CD14-positive monocyte (primary cell): ENCODE measurements at places on chromosomes 11 and 22. TPM values are rescaled to one million over a fixed set of nuclear protein-coding genes. Genes with fewer than 3 reads are reported as not detected.

DNA sequence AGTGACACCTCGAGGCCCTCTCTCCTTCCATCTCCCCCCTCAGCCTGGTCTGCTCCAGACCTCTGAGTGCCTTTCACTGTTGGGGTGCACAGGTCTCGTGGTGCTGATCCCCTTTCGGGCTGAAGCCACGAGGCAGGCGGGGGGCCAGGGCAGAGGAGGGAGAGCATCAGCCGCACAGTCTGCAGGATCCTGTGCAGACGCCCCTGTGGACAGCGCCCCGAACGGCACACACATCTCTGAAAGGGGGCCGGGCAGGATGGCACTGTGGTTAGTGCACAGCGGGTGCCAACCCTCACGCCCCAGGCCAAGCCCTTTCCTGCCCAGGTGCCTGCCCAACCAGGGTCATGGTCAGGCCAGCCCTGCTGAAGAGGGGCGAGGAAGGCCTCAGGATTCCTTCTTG is 56.7 kb downstream of the CACNA1I start:
- no peak overlapping the region for H3K4me3 ChIP-seq
- no peak overlapping the region for H3K27ac ChIP-seq
- no peaks in the 10 kb centered on the region for H3K4me1 ChIP-seq
- H3K27me3 ChIP-seq = no peaks in the 10 kb centered on the region
- H3K36me3 ChIP-seq = no peaks in the 10 kb centered on the region

DNA sequence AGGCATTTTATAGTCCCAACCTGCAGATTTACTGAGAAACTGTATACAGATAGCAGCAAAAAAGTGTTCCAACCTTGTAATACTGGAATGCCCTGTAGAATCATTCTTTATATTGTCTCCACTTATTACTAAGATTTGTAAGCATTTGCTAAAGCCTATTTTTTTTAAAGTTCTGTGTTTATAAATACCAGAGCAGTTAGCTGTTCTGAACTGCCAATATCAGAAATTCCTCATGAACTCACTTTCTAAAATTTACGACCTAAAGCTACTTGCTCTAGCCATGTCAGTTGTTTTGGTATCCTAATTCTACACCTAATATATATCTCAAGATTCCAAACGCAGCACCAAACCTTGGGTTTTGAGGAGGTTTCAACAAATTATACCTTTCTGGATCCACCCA is 103.2 kb downstream of the C11orf65 start:
- no peak overlapping the region for H3K27ac ChIP-seq
- peaks cover 52% of the 10 kb centered on the region for H3K36me3 ChIP-seq
- no peaks in the 10 kb centered on the region for H3K4me1 ChIP-seq
- no peaks in the 10 kb centered on the region for H3K27me3 ChIP-seq

GRCh38 chr11:119421351-119421750 is 1.6 kb downstream of the THY1 start:
- H3K4me3 ChIP-seq = no peak overlapping the region
- H3K36me3 ChIP-seq = no peaks in the 10 kb centered on the region
- H3K27me3 ChIP-seq = peaks cover 22% of the 10 kb centered on the region
- no peak overlapping the region for H3K27ac ChIP-seq

GRCh38 chr11:65382804-65383368 is 440 bp upstream of the SLC25A45 start:
- no peaks in the 10 kb centered on the region for H3K27me3 ChIP-seq
- no peak for DNase-seq
- H3K36me3 ChIP-seq = no peaks in the 10 kb centered on the region
- peak overlapping the region; percentile 21 for H3K4me3 ChIP-seq
- peak overlapping the region; percentile 100 for H3K27ac ChIP-seq

DNA sequence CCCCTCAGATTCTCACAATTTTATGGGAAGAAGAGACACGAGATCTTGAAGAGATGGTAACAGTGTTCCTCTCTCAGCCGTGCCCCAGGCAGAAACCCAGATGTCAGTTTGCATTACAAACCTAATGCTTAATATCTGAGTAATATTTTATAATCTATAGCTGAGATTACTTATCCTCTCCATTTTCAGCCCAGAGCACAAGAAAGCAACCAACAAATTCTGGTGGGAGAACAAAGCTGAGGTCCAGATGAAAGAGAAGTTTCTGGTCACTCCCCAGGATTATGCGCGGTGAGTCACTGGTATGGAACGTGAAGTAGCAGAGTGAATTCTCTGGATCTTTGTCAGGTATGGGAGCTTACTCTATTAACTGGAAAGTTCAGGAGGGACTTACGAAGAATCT is 884 bp downstream of the CENATAC start:
- H3K4me1 ChIP-seq = peaks cover 23% of the 10 kb centered on the region
- DNase-seq = no peak
- peaks cover 46% of the 10 kb centered on the region for H3K36me3 ChIP-seq
- no peak overlapping the region for H3K4me3 ChIP-seq

DNA sequence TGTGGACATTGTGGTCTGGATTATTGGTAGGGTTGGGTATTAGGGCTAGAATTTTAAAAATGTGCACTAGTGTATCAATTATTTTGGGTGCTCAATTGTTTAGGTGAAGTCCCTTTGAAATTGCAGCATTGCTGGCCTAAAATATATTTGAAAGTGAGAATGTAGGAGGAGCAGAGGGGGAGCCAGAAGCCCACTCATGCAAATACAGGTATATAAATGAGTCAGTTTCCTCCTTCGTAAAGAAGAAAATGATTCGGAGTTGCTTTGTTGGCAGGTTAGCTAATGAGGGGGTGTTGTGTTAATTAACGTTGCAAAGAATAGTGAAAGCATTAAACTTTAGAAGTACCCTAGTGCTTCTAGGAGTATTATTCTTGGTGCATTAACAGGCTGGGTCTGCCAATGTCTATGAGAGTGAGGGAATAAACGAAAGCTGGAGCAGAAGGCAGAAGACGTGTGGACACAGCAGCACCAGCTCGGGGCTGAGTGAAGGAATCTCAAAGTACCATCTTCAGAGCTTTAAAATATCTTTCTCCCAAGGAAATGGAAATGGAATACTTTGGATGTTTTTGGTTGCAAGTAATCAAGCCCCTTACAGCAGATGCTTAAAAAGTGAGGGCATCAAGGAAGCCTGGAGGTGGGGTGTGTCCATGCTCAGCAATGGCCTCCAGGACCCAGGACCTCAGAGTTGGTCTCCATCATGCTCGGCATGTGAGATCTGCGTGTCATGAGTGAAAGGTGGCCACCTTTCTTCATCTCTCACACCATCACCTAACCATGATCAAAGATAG is 522.9 kb downstream of the NTM start:
- no peak for DNase-seq
- no peaks in the 10 kb centered on the region for H3K27me3 ChIP-seq
- no peaks in the 10 kb centered on the region for H3K4me1 ChIP-seq
- H3K4me3 ChIP-seq = no peak overlapping the region
- no peak overlapping the region for H3K27ac ChIP-seq
- no peaks in the 10 kb centered on the region for H3K36me3 ChIP-seq

Gene RAB39A
- 1.9 TPM for polyA plus RNA-seq

- no peaks in the 10 kb centered on the region for H3K27me3 ChIP-seq
- H3K36me3 ChIP-seq = no peaks in the 10 kb centered on the region
- no peaks in the 10 kb centered on the region for H3K4me1 ChIP-seq
- H3K27ac ChIP-seq = no peak overlapping the region
- no peak overlapping the region for H3K4me3 ChIP-seq
Measured at GRCh38 chr11:16027621-16028020, 328.7 kb downstream of the SOX6 start.

Gene TTC36
- not detected for polyA plus RNA-seq

DNA sequence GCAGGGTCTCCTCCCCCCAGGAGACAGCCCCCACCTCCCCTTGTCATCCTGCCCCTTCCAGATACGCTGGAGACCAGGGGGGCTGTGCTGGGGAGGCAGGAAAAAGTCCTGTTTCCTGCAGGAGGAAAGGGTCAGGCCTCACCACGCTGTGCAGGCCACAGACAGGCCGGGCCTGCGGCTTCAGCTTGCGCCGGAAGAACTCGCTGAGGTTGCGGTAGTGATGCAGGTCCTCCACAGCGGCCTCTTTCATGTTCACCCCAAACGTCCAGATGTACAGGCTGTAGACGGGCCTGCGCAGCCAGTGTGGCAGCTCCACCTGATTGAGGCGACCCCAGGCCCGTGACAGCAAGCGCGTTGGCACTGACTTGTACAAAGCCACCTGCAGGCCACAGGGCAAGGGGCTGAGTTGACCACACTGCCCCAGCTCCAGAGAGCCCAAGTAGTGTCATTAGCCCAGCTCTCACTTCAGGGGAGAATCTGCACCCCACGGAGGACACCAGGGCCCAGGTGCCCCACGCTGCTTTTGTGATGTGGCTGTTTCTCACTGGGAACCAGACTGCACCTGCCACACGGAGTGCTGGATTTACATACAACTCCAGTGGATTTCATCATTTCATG is 40.4 kb downstream of the PISD start:
- H3K36me3 ChIP-seq = peaks cover 100% of the 10 kb centered on the region
- no peak overlapping the region for H3K27ac ChIP-seq
- H3K4me3 ChIP-seq = no peak overlapping the region
- no peak for DNase-seq

Gene SIAE
- polyA plus RNA-seq = 4.9 and 8.9 TPM in 2 replicates

GRCh38 chr22:47180796-47181195 is 418.3 kb downstream of the TBC1D22A start:
- no peaks in the 10 kb centered on the region for H3K4me1 ChIP-seq
- H3K27me3 ChIP-seq = no peaks in the 10 kb centered on the region
- H3K27ac ChIP-seq = no peak overlapping the region

DNA sequence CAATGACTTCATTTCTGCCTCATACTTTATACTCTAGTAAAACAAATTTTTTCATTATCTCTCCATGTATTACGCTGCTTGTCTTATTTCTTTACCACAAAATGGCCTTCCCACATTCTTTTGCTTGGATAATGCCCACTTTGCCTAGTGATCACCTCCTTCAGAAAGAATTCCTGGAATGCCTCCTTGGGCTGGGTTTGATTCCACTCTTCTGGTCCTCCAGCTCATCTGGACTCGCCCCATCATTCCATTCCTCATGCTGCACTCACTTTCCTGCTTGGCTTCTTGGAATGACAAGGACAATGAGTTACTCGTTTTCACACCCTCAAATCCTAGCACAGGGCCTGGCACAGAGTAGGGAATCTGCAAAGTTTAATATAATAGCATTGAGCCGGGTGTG is 475.1 kb upstream of the LARGE1 start:
- no peaks in the 10 kb centered on the region for H3K36me3 ChIP-seq
- H3K27me3 ChIP-seq = no peaks in the 10 kb centered on the region
- DNase-seq = no peak
- H3K4me3 ChIP-seq = no peak overlapping the region
- no peaks in the 10 kb centered on the region for H3K4me1 ChIP-seq
- H3K27ac ChIP-seq = no peak overlapping the region

DNA sequence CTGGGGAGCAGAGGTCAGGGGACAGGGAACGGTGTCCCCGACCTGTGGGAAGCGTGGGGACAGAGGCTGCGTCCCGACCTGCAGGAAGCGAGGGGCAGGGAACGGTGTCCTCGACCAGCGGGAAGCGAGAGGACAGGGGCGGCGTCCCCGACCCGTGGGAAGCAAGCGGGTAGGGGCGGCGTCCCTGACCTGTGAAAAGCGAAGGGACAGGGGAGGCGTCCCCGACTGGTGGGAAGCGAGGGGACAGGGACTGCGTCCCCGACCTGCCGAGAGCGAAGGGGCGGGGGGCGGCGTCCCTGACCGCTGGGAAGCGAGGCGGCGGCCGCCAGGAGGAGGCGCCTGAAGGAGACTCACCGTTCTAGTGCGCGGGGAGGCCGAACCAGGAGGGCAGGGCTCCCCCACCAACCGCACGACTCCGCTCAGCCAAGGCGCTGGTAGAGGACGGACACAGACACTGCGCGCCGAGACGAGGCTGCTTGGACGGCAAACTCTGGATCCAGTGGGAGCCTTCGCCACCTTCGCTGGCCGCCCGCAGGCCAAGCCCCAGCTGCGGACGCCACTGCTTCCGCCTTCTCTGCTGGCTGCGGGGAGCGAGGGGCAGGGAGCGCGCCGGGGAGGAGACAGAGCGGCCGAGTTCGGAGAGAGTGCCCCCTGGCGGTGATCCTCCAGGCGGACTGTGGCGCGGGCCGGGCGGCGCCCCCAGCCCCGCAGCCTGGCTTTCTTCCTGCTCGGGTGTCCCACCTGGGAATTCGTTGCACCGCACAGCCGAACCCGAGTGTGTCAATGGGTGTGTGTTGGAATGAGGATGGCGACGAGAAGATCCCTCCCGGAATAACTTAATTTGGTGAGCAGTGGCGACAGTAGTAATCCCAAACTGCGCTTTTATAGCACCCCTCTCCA is at the start of gene TRAF6:
TSS of gene TRAF6 (minus strand) at position 579 of the 900 bp plus-strand sequence. CDS start 8,757 bp downstream, outside the sequence.
- peak within 1 kb of the TSS; percentile 93 for H3K27ac ChIP-seq
- peak within 1 kb of the TSS; percentile 94 for H3K4me3 ChIP-seq
- peaks cover 23% of the 10 kb centered on the region for H3K4me1 ChIP-seq
- no peaks in the 10 kb centered on the region for H3K36me3 ChIP-seq

GRCh38 chr22:30216710-30217109 is 29.8 kb downstream of the LIF start:
- H3K36me3 ChIP-seq = no peaks in the 10 kb centered on the region
- H3K27me3 ChIP-seq = no peaks in the 10 kb centered on the region
- DNase-seq = no peak

Gene OR8I2
- polyA plus RNA-seq = not detected in 2 replicates

GRCh38 chr22:42346722-42347121 is 76.3 kb upstream of the TCF20 start:
- no peaks in the 10 kb centered on the region for H3K4me1 ChIP-seq
- no peak overlapping the region for H3K27ac ChIP-seq
- H3K36me3 ChIP-seq = no peaks in the 10 kb centered on the region

DNA sequence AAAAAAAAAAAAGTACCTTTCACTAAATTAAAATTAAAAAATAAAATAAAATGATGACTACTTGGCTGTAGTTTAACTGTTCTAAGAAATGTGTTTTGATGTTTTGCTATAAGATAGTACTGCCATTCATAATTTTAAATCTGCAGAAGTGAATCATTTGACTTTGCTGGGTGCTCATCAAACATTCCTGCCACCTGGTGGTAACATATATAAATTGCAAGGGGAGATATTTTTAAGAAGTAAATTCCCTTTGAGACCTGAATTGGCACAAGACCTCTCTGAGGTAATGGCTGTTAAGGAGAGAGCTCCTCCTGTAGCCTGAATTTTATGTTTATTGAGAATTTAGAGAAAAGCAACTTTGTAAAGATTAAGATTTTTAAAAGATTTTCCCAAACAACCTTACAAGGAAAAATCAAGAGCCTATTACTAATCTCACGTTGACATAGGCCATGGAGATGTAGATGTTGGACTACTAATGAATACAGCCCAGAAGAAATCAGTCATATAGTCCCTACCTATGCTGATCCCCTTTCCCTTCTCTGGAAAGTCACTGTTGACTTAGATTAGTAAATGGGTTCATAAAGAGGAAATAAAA is 11.9 kb upstream of the NARS2 start:
- H3K4me1 ChIP-seq = no peaks in the 10 kb centered on the region
- peak; percentile 45 for DNase-seq
- H3K4me3 ChIP-seq = no peak overlapping the region
- H3K27ac ChIP-seq = no peak overlapping the region

Gene APOA4
- not detected for polyA plus RNA-seq
